ENCODE measurements at places on chromosomes 13 and 19.

- DNase-seq = no peak
These were observed 269.5 kb upstream of the HTR2A start for GRCh38 chr13:47166336-47166735.

GRCh38 chr13:107964395-107964794 is 250.9 kb downstream of the LIG4 start:
- DNase-seq = no peak

GRCh38 chr13:72284791-72285190 is 417.8 kb upstream of the DACH1 start:
- no peak for DNase-seq

DNA sequence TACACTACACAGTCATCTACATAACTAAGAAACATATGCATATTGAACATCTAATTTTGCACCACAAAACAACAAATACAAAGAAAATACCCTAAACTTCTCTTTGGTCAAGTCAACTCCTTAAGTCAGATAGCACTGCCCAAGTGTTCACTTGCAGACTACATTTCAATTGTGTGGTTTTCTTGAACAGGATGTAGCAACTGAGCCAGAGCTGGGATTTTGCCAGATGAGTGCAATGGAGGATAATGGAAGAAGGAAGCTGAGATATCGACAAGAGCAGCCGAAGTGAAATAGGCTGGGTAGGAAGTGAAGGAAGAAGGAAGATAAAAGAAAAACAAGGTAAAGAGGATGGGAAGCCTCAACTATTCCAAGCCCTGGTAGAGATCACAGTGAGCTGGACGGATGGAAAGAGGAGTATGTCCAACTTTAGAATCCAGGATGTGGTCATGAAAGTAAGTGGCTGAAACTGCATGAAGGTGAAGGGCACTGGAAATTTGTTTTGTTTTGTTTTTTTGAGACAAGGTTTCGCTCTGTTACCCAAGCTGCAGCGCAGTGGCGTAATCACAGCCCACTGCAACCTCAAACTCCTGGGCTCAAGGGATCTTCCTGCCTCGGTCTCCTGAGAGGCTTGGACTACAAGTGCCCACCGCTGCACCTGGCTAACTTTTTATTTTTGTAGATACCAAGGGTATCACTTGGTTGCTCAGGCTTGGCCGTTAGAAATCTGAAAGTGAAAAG is 15.0 kb downstream of the NUFIP1 start:
- no peak for DNase-seq

GRCh38 chr19:3183721-3184641 is 1.7 kb upstream of the NCLN start:
- DNase-seq = no peak

DNA sequence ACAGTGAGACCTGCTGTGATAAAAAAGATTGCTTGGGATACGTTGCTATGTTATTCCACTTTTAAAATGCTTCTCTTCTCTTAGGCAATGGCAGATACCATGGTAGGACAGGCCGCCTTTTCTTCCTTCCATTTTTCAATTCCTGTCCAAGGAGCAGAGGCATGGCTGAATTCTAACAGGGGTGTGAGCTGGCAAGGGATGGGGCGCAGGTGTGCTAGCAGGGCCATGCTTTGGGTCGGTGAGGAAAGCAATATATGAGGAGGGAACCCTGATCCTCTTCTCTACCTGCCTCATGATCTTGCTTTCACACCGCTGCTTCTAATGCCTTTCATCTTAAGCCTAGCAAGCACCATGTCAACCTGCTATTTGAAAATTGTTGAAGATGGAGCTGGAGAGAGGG is 225.0 kb downstream of the KATNAL1 start:
- no peak for DNase-seq

DNA sequence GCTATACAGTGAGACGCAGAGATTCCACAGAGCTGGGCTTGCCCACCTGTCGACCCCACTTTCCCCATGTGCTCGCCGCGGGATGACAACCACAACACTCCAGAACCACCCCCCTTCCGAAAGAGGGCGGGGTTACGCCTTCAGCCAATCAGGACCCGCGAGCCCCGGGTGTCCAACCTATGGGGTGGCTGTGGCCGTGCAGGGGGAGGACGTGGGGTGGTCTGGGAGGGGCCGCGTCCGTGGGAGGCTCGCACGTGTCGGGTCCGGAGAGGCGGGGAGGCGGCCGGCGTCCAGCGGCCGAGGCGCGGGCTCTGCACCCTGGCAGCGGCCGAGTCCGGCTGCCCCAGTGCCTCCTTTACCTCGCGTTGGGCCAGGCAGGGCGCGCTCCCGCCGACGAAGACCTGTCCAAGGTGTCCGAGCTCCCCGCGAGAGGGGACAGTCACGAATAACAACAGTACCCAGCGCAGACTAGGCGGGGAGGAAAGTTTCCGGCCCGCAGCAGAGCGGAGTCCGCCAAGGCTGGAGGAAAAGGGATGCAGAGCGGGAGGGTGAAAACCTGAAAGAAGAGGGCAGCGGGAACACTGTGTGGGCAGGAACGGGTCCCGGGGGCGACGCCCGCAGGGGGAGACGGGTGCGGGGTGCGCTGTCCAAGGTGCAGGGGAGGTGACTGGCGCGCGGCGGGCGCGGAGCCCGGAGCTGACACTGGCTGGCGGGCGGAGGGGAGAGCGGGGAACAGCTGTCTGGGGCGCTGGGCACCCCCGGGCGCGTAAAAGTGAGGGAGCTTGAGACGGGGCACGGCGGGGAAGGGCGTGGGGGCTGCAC is 911 bp downstream of the ENOX1 start:
- peak; percentile 77 for DNase-seq

DNA sequence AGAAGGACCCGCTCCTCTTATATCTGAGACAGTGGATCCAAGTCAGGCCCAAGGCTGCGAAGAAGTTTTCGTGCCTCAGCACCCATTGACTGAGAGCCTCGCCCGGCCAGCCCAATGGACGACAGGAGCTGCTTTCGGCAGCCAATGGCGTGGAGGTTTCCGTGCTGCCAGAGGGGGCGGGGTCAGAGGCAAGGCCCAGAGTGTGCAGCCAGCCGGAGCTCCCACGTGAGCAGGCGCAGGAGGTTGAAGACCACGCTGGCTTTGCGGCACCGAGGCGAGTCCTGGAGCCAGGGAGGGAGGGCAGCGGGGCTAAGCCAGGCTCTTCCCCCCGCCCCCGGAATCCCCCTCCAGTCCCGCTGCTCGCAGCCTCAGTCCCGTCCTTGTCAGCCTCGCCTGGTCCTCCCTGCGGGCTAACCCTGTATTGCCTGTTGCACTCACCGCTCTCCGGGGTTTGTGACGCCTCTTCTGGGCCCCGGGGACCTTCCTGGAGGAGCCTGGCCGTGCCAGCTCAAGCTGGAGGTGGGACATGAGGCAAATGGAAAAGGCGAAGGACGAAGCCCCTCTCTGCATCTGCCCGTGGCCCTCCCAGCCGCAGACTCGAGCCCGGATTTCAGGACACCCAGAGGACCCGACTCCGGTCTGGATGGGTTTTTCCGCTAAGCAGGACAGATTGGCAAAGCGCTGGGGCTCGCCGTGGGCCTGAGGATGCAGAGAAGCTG is 1.5 kb downstream of the IFNL4 start:
- peak; percentile 59 for DNase-seq

DNA sequence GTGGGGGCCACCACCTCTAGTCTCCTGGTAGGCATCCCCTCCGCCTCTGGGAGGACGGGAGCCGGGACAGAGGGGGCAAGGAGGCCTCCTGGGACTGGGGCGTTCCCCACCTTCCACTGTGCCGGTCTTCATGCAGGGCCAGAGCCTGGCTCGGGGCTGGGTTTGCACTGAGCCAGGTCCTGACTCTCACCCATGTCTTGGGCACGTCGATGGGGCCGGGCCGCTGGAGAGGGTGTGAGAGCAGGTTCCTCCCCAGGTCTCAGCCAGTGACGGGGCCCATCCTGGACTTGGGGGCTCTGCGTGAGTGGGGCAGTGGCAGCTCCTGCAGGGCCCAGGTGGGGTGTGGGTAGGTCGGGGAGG is 26.6 kb downstream of the ATP11A start:
- no peak for DNase-seq

DNA sequence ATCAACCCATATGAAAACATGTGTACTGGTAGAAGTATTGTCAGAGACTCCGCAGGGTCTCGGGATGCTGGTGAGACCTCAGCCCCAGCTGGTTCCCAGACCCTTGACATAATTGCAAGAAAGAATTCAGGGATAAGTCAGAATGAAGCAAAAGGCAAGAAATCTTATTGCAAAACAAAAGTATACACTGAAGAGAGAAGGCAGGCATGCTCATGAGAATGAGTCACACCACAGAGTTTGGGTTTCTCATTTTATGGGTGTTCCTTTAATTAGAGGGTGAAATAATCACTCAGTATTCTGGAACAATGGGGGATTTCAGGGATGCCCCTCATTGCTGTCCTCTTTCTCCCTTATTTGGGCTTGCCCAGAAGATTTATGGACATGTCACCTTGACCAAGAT is 1423.8 kb upstream of the MIR17HG start:
- DNase-seq = no peak

GRCh38 chr19:3879656-3880055 is 829 bp upstream of the ATCAY start:
- DNase-seq = no peak

- no peak for DNase-seq
These were observed 123.2 kb downstream of the ENOX1 start for GRCh38 chr13:43663474-43664090.

DNA sequence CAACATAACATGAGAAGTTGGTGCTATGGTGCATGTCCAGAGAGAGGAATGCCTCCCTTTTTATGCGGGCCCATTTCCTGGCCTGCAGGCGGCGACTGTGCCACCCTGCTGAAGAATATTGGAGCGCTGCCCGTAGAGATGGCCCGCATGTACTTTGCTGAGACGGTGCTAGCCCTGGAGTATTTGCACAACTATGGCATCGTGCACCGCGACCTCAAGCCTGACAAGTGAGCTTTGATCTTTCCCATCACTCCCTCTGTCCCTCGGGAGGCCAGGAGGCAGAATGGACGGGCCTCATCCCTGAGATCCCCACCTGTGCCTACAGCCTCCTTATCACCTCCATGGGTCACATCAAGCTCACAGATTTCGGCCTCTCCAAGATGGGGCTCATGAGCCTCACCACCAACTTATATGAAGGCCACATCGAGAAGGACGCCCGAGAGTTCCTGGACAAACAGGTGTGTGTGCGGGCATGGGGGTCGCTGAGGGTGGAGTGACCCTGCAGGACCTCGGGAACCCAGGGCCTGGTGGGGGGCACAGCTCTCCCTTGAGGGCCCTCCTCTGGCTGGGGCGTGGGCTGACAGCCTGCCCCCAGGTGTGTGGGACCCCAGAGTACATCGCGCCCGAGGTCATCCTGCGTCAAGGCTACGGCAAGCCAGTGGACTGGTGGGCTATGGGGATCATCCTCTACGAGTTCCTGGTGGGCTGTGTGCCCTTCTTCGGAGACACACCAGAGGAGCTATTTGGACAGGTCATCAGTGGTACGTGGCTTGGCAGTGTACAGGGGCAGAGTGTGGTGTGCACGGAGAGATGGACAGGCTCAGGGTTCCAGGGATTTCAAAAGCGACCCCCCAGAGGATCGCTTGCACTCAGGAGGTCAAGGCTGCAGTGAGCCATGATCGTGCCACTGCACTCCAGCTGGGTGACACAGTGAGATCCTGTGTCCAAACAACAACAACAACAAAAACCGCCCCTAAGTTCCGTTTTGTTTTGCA is 16.2 kb downstream of the DNASE2 start:
- no peak for DNase-seq

All from neural progenitor cell (in vitro differentiated cells).